ENCODE measurements at places on chromosomes 1 and 21.

DNA sequence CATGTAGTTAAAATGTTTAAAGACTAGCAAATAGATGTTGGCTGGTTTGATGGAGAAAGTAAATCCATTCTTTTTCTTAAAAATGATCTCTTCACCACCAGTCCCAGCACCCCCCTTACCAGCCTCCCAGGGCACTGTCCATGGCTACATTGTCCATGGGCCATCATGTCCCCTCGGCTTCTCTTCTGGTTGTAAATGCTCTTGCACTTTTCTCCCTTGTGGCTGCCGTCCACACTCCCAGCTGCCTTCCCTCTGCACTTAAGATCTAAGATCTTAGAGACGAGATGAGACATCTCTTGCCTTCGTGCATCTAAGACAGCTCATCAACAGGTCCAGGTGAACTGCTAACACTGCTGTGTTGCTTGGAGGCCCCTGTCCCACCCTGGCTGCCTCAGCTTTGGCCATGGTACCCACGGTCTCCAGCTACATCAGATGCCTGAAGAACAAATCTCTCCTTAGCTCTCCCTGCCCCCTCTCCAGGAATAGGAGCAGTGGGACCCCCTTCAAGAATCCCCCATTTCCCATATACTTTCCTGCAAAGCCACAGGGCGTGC, 11.1 kb downstream of the CAPN2 start:
- DNase-seq, result no peak

DNA sequence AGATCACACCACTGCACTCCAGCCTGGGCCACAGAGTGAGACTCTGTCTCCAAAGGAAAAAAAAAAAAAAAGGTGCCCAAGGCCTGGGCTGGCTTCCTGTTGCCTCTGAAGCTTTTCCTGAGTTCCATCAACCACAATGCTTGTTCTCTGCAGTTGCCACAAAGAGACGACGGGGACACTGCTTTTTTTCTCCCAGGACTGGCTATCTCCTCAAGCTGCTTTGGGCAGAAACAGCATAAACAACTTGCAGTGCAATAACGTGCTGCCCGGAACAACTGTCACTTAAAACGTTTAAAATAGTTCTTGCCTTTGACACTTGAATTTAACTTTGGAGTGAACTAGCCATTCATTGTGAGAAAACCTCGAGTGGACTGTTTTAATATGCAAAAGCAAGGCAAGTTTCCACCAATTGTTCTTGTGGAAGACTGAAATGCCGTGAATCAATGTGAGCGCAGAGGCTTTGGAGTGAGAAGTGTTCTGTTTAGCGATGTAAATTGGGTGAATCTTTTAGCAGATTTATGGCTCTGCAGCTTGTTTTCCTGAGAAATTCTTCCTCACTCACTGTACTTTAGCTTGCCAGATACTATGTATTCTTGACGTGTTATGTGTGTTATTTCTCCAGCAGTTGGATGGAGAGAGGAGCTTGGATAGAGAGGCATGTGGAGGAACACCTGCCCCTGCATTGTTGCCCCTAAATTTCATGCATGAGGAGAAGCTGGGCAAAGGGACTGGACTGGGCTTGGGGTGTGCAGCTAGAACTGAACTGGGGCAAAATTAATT, 188.1 kb upstream of the KIAA0040 start:
- no peak for DNase-seq

GRCh38 chr1:205273551-205273982, 45.8 kb downstream of the TMCC2 start:
- DNase-seq, result peak; percentile 85

GRCh38 chr1:31422505-31423319, 9.7 kb downstream of the SERINC2 start:
- DNase-seq, result peak; percentile 52

DNA sequence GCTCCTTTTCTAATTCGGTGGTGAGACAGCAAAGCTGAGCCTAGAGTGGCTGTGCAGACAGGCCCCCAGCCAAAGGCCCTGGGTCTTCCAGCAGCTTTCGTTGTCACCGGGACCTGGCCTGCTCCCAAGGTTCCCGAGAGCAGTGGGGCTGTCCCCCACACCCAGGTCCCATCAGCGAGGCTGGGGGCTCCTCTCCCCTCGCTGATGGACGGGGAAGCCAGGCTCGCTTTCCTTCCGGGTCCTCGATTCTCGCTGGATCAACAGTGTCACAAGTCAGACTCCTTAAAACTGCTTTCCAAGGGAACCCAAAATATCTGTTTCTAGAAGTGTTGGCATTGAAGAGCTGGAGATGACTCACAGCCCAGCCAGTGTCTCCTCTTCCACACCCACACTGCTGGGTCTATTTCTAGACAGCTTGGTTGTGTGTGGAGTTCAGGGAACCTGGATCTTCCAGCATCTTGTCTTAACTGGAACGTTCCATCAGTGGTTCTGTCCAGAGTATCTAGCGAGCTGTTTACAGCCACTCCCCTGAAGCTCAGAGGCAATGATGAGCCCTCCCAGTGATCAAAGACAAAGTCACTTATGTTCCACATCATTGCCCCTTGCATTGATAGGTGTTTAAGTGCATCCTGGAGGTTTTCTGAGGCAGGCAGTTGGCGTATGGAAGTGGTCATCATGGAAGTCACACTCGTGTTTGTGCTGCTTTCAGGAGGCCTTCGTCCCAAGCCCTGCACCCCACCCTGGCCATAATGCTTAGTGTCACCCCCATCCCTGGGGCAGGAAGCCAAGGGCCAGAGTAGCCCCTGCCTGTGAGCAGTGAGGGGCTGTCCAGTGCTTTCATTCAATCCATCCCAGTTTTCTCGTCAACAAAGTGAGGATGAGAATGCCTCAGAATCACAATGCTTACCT, 35.2 kb downstream of the RRP1 start:
- no peak for DNase-seq

Data from CD4-positive, alpha-beta T cell treated with Interleukin-6 at 100 ng/mL for 8 hours (primary cell).